Renal pelvis (tissue), 12 donors: ENCODE measurements at places on chromosomes 16 and 17. TPM values are rescaled to one million over a fixed set of nuclear protein-coding genes. Genes with fewer than 3 reads are reported as not detected.

DNA sequence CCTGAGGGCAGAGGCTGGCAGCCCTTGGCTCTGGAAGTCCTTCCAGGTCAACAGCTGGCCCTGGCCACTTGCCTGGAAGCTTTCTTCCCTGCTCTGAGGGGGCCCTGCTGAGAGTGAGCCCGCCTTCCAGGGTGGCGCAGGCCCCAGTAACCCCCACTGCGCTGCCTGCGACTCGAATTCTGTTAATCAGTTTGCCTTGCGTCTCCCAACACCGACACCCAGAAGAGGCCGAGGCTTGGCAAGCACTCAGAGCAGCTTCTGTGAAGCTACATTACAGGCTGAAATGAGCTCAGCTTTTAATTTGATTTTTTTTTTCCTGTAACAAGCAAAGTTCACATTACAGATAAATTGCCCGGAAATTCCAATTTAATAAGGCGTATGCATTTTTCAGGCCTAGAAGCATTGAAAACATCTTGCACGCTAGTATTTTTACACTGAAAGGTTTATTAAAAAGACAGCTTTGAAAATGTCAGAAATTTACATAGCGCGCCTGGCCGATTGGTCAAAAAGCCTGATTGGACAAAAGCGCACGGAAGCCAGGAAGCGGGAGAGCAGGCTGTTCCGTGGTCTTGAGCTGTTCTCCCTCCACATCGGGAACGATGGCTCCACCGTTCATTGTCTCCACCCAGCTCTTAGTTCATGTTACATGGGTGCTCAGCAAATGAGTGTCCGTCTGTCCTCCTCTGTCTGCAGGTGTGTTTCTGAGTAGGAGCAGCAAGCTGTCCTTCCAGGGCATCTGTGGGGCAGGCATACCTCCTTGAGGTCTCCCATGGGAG is 65.5 kb upstream of the HSBP1 start:
- no peak for DNase-seq

DNA sequence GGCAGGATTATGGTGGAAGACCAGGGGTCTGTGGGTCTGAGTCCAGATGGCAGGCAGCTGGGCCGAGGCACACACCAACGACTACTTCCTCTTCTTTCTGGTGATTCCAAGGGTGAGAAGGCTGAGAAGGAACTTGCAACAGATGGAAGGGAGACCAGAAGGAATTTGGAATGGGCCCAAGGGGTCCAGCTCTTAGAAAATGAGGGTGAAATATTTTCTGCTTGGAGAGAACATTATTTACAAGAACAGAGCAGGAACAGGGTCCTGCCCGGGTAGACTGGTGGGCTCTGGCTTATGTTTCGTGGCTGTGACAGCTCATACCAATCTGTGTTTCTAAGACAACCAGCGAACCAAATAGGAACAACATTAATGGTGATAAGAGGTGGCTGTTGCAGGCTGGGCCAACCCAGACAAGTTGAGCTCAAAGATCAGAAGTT is 36.6 kb downstream of the CCDC42 start:
- DNase-seq: peak; percentile 75

- no peak for DNase-seq
Observed at GRCh38 chr16:30621765-30622164, 11.6 kb upstream of the ZNF689 start.

- no peak for DNase-seq
Observed at GRCh38 chr17:57288040-57288772, 31.9 kb downstream of the MSI2 start.

DNA sequence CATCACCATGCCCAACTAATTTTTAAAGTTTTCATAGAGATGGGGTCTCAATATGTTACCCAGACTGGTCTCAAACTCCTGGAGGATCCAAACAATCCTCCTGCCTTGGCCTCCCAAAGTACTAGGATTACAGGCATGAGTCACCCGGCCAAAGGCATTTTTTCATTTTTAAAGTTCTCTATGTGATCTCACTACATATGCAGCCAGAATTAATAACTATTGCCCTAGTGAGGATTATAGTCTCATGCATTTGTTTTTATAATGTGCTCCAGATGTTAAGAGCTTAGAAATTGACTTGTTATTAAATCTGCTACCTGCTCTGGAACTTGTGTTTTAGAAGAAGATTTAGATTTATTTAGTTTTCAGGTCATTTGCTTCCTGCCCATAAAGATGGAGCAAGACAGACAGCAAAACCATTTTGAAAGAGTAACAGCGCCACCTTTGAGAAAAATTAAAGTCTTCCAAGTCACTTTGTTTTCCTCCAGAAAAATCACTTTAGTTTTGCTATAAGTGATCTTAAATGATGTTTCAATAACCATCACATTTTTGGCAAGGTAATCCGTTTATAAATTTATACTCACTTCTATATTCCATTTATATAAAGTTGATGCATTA is 79.5 kb downstream of the CA4 start:
- DNase-seq: no peak

- no peak for DNase-seq
Observed at GRCh38 chr17:49990921-49991320, 4.1 kb downstream of the DLX3 start.

DNA sequence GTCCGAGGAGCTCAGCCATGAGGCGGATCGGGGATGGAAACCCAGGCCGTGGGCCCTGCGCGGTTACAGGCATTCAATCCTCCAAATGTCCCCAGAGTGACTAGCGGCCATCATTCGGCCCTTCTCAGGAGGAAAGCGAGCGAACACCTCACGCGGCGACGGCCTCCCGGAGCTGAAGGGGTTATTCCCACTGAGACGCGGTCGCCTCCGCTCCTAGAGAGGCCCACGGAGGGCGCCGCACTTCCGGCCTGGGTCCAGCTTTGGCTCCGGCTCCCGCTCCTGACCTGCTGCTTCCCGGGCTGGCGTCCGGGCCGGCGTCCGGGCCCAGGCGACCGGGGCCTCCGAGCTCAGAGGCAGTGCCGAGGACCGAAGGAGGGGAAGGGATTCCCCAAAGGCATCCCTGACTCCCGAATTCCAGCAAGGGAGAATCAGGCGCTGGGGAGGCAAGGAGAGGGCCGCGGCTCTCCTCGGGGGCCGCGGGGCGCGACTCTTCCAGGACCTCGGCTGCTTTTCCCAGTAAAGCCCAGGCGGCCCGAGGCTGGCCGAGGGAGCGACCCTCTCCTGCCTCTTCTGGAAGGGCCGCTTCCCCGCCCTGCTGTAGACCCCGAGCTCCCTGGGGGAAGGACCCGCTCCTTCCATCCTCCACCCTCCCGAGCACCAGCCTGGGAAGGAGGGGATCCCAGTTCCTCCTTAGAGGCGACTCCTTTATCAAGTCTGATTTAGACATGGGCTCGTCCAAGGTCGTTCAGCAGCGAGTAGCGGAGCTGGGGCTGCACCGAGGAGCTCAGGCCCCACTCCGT is 18.6 kb upstream of the ZNF629 start:
- peak; percentile 88 for DNase-seq

GRCh38 chr16:73383195-73383987 is 335.5 kb upstream of the ZFHX3 start:
- no peak for DNase-seq

DNA sequence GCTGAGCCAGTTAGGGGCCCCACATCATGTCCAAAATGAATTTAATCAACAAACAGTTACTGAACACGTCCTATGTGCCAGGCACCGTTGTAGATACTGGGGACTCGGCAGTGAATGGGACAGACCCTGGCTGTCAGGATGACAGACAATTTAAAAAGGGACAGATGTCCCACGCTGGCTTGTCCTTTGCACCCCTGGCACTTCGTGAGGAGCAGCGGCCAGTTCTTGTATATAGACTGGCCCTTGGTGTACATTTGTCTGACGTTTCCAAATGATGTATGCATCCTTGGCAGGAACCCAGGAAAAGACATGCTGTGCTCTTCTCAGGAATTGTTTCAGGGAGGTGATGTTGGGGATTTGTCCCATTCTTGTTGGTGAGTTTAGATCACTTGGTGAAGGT is 21.1 kb downstream of the IL4R start:
- DNase-seq: no peak

DNA sequence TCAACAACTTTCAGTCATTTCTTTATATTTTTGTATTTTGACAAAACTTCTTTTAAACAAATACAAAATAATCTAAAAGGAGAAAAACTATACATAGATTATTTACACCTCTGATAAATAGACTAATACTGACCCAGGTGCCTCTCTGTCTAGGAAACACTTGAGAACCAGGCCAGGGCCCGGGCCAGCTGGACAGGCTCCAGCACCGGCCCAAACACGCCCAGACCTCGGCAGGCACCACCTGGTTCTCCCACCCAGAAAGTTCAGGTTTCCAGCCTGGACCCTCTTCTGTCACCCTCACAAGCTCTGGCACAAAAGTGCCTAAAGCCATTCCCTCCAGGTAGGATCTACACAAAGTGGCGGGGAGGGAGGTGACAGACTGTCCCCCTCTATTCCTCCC is 97.0 kb upstream of the DNAH17 start:
- DNase-seq: no peak

GRCh38 chr17:28472871-28473497 is 460 bp upstream of the SLC13A2 start:
- no peak for DNase-seq

- no peak for DNase-seq
Observed at GRCh38 chr16:2883458-2883908, 468 bp downstream of the FLYWCH2 start.

DNA sequence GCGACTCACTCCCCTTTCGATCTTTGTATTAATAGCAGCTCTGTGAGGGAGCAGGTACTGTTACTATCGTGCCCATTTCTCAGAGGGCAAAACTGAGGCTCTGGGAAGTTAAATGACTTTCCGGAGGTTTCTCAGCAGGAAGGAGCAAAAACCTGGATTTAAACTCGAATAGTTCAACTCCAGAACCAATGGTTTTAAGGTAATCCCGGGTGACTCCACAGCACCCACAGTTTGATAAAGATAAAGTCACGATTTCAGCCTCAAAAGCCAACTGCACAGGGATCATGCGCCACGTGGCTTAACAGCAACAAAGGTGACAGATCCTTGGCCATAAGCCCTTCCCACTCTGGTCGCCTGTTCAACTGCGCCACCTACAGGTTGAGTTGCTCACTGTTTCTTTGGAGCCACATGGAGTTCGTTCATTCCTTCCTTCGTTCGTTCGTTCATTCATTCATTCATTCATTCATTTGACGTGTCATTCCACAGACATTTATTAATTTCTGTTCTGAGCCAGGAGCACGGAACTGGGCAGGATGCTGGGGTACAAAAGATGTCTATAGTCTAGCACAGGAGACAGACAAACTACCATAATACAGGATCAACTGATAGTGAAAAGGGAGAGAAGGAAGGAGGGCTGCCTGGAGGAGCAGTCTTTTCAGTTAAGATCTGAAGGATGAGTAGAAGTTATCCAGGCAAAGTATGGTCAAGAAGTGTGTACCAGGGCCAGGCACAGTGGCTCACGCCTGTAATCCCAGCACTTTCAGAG is 134.8 kb downstream of the HS3ST2 start:
- peak; percentile 67 for DNase-seq

DNA sequence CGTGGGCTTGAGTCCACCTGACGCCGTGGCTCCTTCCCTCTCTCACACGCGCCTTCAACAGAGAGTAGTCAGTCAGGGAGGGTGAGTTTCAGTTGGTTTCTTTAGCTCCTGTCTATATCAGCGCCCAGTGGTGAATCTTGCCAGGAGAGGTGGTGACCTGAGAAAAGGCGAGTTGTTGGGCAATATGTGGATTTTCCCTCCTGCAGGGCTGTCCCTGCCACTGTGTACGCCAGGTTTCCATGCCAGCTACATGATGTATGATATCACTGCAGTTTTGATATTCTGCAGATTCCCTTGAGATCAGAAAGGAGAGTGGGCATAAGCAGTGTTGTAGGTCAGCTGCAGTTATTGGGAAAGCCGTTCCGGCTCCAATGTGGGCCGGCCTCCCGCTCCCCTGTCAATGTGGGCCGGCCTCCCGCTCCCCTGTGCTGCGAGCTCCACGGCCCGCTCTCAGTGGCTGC is 31.4 kb downstream of the BANP start:
- no peak for DNase-seq

DNA sequence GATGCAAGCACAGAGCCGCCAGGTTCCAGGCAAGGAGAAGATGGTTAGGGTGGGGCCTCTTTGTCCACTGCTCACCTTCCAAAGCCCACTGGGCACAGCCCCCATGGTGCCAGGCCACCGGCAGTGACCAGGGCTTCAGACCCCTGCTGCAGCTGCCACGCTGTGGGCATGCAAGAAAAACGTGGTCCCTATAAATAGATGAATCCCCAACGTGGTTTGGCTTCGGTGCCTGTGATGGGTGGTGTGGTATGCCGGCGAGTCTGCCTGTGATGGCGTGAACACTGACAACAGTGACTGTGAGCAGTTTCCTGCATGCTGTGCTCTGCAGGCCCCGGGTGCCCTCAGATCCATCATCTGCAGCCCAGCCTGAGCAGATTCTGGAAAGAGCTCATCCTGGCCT is 36.6 kb downstream of the RAB11FIP4 start:
- DNase-seq: no peak

- peak; percentile 87 for DNase-seq
Observed at GRCh38 chr17:9240659-9241370, 219.5 kb downstream of the NTN1 start.

GRCh38 chr17:8846768-8847211 is 20.7 kb downstream of the PIK3R6 start:
- no peak for DNase-seq

- no peak for DNase-seq
Observed at GRCh38 chr17:66435182-66435581, 132.8 kb downstream of the PRKCA start.

DNA sequence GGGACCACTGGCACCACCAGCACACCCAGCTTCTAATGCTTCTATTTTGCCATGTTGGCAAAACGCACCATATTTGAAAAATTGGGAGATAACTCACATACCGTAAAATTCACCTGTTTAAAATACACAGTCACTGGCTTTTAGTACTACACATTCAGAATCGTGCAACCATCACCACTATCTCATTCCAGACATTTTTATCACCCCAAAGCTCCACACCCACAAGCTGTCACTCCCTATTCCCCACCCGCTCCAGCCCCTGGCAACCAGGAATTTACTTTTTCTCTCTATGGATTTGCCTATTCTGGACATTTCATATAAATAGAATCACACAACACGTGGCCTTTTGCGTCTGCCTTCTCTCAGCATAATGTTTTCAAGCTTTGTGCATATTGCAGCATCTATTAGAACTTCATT is 25.0 kb downstream of the PPL start:
- DNase-seq: no peak

DNA sequence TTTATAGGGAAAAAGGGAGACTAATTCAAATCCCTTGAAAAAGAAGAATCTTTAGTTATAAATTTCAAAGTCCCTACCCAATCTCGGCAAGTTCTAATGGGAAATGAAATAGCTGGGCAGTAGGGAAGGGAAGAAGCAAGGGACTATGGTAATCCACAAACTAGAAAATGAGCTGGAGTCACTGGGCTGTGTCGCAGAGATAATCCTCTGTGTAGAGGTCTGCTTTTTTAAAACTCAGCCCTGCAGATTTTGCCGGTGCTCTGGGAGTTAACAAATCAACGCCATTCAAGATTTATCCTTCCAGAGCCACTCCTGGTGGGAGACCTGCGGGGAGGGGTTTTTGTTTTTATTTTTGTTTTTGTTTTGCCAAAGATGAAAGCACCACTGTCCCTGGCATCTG is 20.8 kb downstream of the SNX11 start:
- no peak for DNase-seq

- DNase-seq: no peak
Observed at GRCh38 chr16:79769270-79769927, 168.9 kb upstream of the MAF start.

- DNase-seq: no peak
Observed at GRCh38 chr17:65062171-65062915, 5.8 kb upstream of the GNA13 start.

ABCC11 gene
- 0.53 TPM for polyA plus RNA-seq

MEAK7 gene
- polyA plus RNA-seq: 23.3 TPM

ZP2 gene
- polyA plus RNA-seq: not detected

SLC5A10 gene
- 0.55 TPM for polyA plus RNA-seq

CCL5 gene
- polyA plus RNA-seq: 1.4 TPM

PIMREG gene
- polyA plus RNA-seq: 20.8 TPM

CIAO2B gene
- polyA plus RNA-seq: 95.1 TPM
